ENCODE measurements at places on chromosomes 3 and 15.

DNA sequence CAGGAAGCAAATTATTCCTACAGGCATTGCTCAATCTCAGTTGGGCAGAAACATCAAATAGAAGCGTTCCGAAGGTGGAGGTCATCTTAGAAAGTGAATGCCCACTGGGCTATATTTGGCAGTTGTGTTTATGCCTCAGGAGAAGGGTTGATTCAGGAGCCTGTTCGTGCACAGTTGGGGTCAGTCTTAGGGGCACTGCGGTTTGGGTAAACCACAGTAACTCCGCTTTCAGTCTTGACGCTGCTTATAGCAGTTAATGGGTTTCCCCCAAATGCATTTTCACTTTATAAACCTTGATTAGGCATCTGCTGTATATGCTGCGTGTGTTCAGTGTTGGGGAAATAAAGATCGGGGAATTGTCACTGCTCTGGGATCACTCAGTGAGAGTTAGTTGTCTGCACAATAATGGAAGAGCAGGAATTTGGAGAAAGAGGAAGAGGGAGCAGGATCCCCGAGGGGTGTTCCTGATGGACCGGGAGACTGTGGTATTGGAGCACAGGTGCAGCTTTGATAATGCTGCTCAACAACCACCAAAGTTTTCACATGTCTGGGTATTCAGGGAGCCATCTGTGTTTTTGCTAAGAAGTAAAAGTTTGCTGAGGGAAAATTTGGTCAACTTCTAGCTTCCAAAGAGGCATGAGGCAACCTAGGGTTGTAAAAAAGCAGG, 124.3 kb upstream of the EIF1B start:
- DNase-seq, result no peak

DNA sequence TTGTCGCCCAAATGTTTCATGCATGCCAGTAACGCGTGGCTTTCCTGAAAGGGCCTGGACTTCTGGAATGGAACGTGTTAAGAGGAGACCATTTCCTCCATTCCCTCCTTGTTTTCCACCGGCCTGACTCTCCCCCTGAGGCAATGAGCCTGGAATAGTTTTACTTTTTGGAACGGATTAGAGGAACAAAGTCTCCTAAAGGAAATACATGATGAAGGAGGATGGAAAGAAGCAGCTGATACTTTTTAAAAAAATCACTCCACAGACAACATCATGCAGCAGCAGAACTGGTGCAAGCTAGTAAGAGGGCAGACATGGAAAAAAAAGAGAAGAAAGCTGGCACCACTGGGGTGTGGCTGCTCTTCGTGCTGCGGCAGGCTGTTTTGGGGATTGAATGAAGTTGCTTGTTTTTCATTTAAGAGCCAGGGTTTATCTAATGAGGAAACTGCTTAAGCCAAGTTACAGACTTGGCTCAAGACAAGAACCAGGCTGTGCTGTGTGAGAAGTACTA, 3.6 kb upstream of the KBTBD12 start:
- no peak for DNase-seq

DNA sequence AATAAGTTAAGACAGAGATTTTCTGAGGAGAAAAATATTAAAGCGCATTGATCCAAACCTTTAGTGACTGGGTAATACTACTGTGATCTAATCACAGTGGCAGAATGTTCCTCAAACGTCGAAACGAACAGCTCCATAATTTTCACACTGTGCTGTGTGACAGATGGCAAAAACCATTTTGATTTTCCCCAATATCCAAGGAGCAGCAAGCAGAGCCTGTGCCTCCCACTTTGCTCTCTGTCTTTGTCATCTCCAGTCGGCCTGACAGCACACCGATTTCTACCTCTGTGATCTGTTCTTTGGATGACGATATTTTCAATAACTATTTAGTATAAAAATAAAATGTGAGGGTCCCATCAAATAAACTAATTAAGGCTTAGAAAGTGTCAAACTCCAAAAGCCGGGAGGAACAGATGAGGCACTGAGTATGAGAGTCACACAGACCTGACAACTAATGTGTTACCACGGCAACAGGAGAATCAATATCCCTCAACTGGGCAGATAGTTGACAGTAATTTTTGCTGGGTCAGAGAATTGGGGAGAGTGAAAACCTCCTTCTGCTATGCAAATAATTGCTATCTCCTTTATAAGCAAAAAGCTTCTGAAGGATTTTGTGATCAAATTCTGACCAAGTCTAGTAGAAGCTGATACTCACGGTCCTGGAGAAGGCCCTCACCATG, 489.1 kb upstream of the CFAP20DC start:
- DNase-seq, result no peak

GRCh38 chr3:2156244-2156847, 57.7 kb downstream of the CNTN4 start:
- peak; percentile 10 for DNase-seq

- no peak for DNase-seq
Measured at GRCh38 chr3:105538483-105538882, 171.8 kb downstream of the ALCAM start.

DNA sequence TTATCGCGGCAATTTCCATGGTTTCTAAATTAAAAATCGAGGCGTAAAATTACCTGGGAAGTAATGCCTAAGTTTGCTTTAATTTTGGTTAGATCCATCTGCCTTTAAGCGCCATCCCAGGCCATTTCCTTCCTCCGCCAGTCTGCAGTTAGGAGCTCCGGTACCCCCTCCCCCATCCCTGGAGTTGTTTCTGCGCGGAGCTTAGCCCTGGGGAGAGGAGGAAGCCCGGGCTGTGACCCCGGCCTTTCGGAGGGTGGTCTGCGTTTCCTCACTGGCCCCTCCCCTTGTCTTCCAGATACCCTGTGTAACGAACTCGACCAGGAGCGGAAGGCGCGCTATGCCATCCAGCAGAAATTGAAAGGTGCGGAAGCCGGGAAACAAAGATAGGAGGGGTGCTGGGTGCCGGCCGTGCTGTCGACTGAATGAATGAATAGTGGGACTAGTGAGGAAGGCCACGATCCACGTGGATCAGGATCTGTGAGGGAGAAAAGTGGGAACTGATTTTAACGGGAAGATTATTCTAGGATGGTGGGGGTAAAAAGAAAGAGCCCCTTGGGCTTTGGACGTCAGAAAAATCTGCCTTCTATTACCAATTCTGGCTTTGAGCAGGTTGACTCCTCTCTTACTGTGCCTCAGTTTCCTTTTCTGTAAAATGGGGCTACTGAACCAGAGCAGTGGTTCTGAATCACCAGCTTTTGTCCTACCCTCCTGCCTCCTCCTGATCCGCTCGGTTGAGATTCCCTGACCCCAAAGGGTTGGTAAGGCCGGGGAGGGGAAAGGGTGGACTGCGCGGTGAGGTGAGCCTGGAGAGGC, 6.7 kb downstream of the RNU6-1 start:
- DNase-seq, result no peak

DNA sequence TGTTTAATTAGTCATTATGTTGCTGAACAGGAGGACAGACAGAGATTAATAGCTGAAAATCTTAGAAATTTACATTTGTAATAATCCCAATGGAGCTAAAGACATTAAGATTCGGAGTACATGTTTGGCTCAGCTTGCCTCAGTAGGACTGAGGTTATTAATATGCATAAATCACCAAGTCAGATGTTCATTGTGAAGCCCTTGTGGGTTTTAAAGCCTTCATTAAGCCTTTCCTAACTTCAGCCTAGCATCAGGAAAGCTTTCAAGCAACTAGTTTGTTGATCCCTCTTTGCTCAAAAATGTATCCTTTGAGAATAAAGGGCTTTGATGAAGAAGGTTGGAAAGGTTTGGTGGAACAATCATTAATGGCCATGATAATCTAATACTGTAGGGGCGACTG, 178.2 kb upstream of the CGNL1 start:
- DNase-seq, result no peak

- peak; percentile 87 for DNase-seq
Measured at GRCh38 chr15:75758071-75758872, 45.6 kb upstream of the CSPG4 start.

GRCh38 chr3:53705024-53705745, 141.0 kb downstream of the CHDH start:
- no peak for DNase-seq

DNA sequence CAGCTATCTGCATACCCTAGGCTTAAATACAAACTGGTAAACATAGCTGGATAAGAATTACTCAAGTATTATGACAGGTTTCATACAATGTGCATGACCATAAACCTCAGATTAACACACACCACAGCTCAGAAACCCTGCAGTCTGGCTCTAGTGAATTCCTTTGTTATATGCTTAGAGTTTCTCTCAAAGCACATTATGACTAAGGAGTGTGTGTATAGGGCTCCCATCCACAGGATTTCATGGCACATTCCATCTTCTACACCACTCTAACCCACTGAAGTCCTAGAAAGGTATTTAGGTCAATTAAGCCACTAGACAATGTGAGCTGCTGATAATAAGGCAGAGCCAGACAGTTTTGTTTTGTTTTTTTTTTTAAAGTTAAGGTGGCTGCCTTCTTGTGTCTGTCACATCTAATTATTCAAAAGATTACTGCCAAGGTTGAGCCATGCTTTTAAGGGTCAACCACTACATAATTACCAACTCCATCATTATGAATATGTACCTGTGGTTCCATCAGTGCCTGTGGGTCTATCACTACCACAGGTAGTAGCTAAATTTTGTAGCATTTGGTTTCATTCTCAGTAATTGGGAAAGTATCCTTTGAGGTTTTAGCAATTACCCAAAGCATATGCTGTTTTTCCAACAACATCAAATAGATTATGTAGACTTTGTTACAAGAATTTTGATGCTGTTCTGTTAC, 107.0 kb downstream of the ALCAM start:
- DNase-seq, result no peak

DNA sequence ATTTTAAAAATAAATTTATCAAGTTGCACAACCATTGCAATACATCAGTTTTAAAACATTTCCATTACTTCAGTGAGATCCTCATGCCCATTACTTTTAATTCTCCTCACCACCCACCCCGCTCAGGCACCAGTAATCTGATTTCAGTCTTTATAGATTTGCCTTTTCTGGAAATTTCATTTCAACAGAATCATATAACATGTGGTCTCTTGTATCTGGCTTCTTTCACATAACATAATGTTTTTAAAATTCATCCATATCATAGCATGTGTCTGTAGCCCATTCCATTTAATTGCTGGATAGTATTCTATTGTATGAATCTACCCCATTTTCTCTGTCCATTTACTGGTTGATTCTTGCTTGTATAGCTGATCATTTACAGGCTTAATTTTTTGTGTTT, 110.3 kb upstream of the TMEM108 start:
- DNase-seq, result no peak

DNA sequence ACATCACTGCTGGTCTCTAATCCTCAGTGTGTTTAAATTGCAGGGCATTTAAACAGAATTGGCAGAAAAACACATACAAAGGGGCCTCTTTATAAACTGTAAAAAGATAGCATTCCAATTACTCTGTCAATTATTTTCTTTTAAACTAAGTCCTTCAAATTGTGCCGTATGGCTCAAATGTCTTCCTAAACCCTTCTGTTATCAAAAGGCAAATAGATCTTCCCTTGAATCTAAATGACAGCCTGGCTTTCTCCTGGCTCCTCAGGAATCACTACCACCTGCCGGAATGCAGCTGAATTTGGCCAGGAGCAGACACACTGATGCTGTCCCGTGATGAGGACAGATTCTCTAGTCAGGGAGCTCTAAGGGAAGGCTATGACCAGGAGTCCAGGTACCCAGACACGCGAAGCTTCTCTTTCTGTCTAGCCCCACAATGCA, 85.6 kb downstream of the IGF2BP2 start:
- no peak for DNase-seq

GRCh38 chr3:134445636-134446035, 40.1 kb downstream of the ANAPC13 start:
- peak; percentile 14 for DNase-seq

DNA sequence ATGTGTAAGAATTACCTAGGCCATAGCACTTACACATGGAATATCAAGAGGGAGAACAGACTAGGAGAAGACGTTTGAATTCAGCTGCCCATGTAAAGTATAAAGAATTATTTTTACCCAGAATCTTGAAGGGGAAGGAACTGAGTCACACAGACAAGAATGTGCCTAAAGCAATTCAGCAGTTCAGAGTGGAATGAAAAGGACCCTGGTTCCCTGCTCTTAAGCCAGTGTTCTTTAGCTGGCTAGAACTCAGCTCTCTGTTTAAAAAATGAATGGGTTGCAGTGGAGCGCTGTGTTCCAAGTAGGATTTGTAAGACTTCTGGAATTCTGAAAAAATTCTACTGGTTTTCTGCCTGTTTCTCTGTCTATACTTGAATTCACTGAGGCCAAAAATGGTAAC, 440.2 kb downstream of the LPP start:
- DNase-seq, result no peak

- DNase-seq, result no peak
Measured at GRCh38 chr3:19485267-19485666, 337.0 kb downstream of the KCNH8 start.

DNA sequence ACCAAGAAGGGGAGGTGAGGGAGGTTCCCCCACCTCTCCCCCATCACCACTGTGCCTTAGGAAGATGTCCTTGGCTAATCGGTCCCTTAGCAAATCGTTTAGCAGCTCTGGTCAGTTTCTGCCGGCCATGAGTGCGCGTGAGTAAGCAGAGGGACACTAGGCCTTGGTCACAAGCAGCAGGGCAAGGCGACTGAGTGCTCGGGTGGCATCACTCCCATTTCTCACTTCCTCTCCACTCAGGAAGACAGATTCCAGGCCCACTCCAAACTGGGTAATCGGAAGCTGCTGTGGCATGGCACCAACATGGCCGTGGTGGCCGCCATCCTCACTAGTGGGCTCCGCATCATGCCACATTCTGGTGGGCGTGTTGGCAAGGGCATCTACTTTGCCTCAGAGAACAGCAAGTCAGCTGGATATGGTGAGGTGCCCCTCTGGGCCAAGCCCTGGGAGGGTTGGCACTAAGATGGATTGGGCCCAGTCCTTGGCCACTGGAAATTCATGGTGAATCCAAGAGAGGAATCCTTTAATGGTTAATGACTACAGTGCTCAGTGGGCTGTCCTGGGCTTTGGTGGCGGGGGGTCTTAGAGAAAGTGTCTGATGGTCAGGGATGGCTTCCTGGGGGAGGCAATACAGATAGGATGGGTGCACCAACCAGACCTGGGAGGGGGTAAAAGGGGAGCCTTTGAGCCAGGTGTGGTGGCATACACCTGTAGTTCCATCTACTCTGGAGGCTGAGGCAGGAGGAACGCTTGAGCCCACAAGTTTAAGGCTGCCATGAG, 4.0 kb downstream of the PARP3 start:
- DNase-seq, result no peak

- DNase-seq, result no peak
Measured at GRCh38 chr3:6640907-6641306, 220.0 kb upstream of the GRM7 start.

GRCh38 chr15:66946578-66947164, 118.7 kb upstream of the SMAD3 start:
- peak; percentile 78 for DNase-seq

DNA sequence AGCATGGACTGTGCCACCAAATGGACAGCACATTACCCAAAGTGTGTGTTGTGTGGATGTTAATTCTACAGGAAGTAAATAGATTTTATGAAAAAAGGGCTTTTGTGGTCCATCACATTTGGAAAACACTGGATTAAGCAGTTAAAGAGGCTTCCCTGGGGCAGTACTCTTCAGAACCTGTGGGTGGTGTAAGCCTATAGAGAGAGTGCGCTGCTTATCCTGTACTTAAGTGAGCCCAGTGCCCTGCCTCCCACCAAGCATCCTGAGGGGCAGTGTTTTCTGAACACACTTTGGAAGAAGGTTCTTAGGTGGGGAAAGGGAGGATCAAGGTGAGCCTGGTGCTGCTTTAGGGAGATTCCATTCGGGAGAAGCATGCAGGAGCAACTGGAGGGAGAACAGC, 10.9 kb downstream of the TTLL3 start:
- no peak for DNase-seq

Data from suppressor macrophage treated with lipopolysaccharide for 4 hours (primary cell).